ENCODE measurements at places on chromosomes 7 and 10.

DNA sequence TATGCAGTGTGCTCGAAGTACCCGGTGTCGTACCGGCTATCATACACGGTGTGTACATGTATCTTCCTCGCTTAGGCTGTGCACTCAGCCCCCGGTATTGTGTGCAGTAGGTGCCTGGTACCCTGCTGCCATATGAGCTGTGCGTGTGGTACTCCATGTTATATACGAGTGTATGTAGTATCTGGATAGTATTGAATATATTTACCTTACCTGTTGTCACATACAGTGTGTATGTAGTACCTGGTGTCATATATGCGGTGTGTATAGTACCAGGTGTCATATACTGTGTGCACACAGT is 1.2 kb downstream of the ZMYND11 start:
- no peak for DNase-seq

GRCh38 chr7:135257790-135258189 is 24.2 kb downstream of the STRA8 start:
- DNase-seq: no peak

GRCh38 chr7:44845451-44845850 is 2.4 kb downstream of the H2AZ2 start:
- no peak for DNase-seq

- no peak for DNase-seq
Observed at GRCh38 chr7:87217983-87218653, 1.4 kb downstream of the TMEM243 start.

- no peak for DNase-seq
Observed at GRCh38 chr7:16494955-16495719, 29.6 kb upstream of the SOSTDC1 start.

GRCh38 chr7:82904871-82905270 is 257.8 kb downstream of the PCLO start:
- no peak for DNase-seq

DNA sequence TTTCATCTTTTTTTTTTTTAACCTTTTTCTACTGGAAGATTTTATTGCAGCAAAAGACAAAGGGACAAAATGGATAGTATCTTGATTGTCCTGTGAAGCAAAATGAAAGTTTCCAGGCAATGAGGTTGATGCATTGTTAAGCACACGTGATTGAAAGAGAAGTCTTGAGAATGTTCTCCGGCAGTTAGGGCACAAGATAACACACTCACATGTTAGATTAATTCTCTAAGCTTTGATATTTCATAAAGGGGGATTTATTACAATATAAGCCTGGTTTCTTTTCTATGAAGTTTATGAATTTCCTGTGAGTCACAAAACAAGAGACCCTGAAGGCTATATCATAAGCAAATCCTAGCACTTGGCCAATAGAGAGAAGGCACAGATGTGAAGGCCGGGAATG is 93.4 kb upstream of the ARMC3 start:
- no peak for DNase-seq

GRCh38 chr10:67098461-67098860 is 172.6 kb downstream of the LRRTM3 start:
- no peak for DNase-seq

- DNase-seq: no peak
Observed at GRCh38 chr10:110457851-110458250, 39.9 kb upstream of the DUSP5 start.

DNA sequence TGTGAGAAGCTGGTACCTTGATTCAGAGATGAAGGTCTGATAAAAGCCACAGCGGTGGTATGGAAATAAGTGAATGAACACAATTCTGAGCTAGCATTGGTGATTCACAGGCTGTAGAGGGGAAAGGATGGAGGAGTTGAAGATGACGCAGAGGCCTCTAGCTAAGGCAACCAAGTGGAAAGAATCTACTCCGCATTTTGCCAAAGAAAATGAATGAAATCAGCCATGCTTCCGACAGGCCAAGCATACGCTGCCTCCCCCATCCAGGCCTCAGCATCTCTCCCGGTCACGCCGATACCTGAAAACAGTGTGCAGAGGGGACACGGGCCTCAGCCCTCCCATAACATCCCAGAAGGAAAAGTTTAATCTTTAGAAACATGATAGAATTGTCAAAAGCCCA is 124.3 kb upstream of the UNC5B start:
- no peak for DNase-seq

DNA sequence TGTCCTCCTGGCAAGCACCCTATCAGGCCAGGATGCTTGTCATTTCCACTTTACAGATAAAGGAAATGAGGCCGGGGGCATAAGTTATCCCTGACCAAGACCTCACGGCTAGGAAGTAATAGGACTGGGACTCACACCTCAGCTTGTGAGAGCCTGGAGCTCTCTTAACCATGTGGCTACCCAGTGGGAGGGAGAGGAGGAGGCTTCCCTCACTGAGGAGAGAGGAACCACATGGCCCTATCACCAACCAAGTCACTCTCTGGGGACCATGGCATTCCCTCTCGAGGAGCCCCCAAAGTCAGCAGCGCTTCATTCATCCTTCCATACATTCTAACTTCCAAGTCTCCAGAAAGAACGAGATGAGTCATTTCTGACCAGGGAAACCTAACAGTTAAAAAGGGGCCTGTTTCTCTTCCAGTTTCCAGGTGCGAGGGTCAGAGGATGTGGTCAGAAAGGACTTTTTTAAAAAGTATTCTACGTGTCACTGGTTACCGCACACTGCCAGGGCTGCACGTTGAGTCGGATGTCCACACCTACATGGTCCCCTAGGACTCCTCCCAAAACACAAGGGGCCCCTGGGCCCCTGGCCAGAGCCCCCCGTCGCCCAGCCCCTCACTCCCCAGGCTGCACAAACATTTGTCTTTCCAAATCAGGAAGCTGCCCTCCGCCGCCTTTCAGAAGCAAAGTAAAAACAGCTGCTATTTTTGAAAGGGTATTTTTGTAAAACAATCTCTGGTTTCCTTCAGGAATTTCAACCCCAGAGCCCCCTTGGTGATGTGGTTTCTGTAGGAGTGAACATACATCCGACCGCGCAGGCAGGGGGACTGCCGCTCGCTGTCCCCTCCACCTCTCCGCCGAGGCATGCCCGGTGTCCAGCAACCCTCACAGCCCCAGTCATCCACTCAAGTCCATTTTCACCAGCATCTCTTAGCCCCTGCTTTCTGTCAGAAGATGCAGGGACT is 128.2 kb upstream of the CHST15 start:
- DNase-seq: no peak

DNA sequence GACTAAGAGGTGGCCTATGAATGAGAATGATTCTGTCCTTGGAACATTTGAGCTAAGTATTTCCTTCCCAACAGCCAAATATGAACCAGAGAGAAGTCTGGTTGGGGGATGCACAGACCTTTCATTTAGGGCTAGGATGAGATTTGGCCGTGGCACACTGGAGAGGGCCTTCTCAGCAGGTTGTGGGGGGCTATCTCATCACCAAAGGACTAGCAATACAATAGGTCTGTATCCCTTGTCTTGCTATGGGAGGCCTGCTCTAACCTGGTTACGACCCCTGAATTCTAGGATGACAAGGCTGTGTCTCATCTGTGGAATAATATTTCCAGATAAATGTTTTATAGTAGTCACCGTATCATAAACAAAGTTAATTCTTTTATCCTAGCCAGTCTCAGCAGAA is 133.0 kb downstream of the CHRM2 start:
- no peak for DNase-seq

DNA sequence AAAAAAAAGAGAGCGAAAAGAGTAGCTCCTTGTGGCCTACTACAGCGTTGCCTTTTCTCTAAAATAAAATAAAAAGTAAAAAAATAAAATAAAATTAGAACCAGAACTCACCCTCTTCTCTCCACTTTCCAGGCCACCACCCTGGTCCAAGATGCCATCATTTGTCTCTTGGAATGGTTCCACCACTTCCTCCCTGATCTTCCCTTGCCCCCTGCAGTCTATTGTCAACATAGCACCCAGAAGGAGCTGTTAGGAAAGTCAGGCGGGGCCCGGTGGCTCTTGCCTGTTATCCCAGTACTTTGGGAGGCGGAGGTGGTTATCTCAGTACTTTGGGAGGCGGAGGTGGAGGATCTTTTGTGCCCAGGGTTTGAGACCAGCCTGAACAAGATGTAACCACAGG is 7.6 kb upstream of the GRID2IP start:
- peak; percentile 34 for DNase-seq

DNA sequence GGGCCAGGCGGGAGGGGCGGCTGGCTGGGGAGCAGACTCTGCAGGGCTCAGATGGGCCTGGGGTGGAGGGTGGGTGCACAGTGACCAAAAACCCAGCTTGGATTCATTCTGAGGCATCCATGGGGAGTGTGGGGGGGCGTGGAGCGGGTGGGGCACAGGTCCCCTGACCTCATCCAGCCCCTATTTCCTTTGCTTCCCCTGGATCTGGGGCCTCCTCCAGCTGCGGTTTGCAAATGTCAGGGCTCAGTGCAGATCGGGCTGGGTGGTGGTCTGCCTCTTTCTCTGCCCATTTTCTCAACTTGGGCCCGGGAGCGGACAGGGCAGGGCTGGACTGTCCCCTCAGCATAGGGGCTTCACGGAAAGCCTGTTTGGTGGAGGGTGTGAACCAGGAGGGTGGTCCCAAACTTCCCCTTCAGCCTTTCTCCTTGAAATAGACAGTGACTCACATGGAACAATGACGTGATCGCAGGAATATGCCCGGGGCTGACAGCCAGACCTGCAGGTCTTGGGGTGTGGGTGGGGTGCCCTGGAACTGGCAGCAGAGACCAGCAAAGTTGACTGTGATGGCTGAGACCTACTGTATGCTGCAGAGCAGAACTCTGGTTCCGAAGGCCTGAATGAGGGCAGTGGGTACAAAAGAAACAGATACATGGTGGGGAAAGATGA is 72.9 kb upstream of the PODXL start:
- no peak for DNase-seq

DNA sequence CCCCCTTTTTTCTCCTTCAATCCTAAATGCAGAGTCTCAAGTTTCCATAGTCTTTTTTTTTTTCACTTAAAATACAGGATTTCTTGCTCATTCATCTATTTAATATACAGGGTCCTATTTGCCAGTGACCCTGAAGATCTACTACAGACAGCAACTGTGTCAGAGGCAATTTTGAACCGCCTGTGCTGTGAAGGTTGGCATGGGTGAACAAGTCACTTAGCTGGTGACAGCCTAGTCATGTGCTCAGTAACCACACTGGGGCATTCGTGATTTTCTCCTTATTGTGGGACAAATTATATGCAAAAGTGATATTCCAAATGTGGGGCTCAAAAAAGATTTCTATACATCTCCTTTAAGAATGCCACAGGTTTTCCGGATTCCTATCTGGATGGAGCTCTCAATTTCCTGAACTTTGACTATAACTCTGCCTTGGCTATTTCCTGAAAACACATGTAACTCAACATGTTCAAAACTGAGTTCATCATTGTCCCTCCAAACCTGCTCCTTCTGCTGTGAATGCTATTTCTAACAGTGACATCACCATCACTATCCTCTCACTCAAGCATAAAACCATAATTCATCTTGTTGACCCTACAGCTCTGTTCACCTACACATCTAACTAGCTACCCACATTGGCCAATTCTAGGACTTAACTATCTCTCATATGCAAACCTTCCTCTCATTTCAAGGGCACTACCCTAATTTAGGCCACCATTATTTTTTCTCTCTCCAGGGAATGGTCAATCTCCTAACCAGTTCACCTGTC is 36.7 kb downstream of the CDK6 start:
- DNase-seq: no peak

DNA sequence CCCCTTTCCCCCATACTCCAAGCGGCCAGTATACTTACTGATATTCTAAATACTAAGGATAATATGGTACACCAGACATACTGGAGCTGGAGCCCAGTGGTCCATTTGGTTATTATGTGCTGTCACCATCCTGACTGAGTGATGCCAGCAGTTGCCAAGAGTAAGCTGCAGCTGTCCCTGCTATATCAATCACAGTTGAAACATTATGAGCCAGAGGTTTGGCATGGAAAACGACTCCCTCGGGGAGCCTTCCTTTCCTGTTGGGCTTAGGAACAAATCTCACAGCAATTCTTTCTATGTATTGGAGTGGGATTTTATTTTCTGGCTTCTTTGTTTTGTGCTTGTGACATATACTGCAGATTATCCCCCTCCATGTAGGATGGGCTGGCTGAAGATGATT is 32.6 kb downstream of the STRIP2 start:
- no peak for DNase-seq

DNA sequence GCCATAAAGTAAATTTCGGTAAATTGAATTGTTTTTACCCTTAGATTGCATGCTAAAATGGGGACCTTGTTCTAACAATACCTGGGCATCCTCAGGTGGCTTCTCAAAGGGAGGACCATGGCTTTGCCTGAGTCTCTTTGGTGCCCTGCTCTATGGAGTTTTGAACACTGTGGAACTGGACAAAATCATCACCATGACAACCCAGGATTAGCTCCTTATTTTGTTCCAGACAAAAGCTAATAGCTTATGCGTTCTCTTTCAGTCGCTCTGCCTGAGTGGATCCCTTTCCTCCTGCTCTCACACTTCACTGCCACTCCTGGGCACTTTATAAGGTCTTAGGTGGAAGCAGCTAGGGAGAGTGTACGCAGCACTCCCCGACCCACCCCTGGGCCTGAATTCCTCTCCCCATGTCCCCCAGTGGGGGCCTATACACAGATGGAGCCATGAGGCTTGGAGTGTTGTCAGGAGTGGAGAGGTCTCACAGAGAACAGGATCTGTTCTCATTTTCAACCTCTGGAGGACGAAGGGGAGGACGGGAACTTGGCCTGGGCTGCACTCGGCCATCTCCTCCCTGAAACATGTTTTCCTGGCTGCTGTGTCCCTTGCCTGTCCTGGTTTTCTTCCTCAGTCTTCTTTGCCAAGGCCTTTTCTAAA is 19.0 kb downstream of the ADCYAP1R1 start:
- DNase-seq: no peak

DNA sequence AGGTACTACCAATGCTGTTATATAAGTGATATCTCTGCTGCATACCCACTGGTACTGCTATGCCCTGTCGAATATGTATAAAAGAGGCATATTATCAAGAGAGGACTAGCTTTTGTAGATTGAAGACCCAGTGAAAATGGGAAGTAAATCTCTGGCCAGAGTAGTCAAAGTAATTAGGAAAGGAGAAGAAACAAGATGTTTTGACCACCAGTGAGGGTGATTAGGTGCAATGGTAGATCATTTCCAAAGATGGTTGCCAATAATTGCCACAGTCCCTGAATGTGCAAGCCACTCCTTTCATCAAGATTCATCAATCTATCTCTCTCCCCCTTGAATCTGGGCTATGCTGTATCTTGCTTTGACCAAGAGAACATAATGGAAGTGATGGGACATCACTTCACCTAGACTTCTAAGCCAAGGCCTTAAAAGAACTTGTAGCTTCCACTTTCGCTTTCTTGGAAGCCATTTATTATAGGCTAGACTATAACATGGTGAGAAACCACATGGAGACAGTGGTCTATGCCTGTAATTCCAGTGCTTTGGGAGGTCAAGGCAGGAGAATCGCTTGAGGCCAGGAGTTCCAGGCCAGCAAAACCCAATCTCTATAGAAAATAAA is 52.6 kb upstream of the ST8SIA6 start:
- no peak for DNase-seq

Measured in NCI-H1436 (cell line).